Effector memory CD4-positive, alpha-beta T cell (primary cell): ENCODE measurements at places on chromosomes 6 and 20.

- no peak for DNase-seq
These were observed 96.8 kb downstream of the CDH26 start for GRCh38 chr20:60054716-60055634.

- no peak for DNase-seq
These were observed 22.8 kb downstream of the VGLL2 start for GRCh38 chr6:117288083-117288715.

DNA sequence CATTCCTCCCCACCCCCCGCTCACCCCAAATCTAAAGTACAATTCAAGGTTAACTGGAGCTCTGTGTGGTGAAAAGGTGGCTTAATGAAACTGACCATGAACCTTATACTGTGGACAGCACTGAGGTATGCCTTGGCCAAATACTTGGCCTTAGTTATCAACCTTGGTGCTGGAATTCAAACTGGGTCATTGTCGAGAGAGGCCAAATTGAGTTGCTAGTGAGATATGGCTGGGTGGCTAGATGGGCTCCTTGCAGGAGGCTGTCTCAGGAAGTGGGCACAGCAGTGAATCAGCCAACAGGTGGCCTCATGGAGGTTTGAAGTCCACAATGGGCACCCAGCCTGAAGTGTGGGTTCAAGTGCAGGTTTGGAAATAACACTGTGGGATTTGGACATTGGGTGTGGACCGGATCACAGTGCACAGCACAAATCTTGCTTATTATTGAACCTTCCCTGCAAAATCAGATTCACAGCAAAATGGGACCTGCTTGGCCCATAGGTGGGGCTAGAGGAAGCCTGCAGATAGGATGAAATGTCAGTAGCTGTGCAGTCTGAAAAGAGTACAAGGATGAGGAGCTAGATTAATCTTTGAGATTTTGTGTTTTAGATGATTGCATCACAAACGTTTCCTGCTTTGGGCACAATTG lies 5.6 kb upstream of the BTBD3 start:
- DNase-seq, result no peak

- DNase-seq, result no peak
These were observed 8.3 kb downstream of the CD109 start for GRCh38 chr6:73704260-73704659.

GRCh38 chr6:3120765-3121089 lies 2.2 kb downstream of the BPHL start:
- no peak for DNase-seq

- DNase-seq, result no peak
These were observed 187.0 kb downstream of the PLCB1 start for GRCh38 chr20:8318965-8319625.

- DNase-seq, result no peak
These were observed 169.9 kb downstream of the CARMIL1 start for GRCh38 chr6:25448965-25449538.

DNA sequence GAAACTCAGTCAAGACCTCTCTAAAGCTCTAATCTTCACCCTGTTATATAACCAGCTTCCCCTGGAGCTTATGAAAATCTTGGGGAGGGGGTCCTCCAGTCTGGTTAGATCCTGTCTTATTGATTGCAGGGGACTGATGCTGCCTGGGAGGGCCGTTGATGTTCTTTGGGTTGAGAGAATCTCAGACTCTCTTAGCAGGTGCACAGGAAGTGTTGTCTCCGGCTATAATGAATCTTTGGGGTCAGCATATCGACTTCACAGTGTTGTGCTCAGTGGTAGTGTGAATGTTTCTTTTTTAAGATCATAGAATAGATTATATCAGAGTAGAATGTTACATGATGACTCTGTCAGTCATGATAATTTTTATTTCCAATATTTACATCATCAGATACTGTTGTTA lies 2.8 kb upstream of the ECI2 start:
- DNase-seq, result no peak

DNA sequence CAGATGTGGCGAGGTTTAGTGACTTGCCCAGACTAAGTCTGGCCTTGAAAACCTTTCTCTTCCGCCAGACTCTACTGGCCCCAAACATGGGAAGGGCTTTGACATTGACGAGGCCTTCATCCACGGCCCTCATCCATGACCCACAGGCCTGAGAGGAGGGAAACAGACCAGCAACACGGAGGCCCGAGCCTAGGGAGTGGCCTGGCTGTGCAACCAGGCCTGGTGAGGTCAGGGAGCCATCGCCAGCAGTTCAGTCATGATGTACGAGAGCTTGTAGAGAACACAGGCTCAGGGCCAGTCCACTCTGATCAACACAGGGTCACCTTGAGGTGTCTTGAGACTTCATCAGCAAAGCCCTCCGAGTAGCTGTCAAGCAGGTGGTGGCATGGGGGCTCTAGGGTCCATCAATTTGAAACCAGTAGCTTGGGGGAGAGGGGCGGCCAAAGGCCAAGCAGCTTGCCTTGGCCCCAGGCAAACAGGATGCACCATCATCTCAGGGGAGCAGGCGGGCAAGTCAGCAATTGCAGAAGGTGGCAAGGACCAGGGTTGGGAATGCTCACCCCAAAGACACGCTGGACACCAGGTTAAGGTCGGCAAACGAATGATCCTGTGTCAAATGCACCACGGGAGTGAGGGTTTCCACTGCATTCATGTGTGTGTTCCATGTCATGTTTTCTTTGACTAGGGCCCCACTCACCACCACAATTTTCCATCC lies 36.1 kb downstream of the GFOD1 start:
- DNase-seq, result no peak

DNA sequence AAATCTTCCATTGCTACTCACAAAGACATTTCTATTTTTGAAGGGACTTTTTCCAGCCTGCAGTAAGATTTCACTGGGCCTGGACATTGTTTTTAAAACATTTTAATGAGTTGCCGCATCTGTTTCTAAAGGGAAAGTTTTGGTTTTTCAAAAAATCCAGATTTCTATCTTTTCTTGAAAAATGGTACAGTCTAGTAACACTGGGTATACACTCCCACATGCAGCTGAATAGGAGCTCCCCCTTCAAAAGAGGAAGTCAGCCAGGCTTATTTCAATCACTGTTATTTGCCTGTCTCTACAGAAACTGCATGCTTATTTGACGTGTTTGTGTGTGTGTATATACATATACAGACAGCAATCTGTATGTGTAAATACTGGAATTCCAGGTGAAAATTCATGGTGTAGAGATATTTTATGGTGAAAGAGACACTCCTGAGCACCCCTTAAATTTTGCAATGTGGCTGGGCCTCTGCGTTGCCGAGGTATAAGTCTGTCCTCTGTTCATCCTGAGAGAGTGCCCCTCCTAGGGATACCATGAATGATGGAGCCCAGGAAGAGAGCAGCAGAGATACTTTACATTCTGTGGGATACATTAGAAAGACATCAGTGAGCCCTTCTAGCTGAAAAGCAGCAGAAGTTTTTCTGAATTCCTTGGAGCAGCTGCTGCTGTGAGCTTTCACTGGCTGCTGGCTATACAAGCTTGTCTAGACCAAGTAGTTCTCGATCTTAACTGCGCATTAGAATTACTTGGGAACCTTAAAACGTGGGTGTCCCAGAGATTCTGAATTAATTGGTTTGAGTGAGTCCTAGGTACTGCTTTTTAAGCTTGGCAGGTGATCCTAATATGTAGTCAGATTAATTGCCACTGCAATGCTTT lies 12.0 kb upstream of the ABRACL start:
- no peak for DNase-seq

DNA sequence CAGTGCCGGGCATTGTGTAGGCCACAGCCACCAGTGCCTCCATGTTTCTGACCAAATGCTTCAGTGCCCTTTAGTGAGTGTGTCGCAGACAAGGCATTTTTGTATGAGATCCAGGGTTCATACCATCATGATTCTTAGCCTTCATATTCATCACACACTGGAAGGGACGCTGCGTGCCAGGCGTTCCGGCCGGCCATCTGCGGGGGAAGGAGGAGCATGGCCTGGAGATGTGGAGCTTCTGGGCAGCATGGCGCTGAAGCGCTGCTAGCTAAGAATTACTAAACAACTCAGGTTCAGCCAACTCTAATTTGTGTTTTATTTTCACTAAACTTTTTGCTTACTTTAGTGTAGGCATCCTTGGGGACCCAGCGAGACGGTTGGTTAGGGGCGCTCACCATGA lies 111.4 kb upstream of the EXOC2 start:
- no peak for DNase-seq

DNA sequence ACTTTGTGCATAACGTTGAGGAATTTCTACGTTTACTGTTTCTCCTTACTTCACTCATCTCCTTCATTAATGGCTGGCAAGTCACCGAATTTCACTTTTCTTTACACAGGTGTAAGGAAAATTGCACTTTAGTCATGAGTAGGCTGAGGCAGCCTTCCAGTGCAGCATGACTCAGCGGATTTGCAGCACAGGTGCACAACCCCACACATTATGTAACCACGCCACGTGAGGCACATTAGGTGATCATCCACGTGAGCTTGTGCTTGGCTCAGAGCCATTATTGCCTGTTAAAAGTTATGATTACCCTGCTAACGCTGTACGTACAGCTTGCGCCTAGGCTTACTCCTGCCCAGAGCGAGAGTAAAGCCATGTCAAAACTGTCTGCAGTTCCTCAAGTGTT lies 158.8 kb downstream of the NKAIN2 start:
- no peak for DNase-seq

DNA sequence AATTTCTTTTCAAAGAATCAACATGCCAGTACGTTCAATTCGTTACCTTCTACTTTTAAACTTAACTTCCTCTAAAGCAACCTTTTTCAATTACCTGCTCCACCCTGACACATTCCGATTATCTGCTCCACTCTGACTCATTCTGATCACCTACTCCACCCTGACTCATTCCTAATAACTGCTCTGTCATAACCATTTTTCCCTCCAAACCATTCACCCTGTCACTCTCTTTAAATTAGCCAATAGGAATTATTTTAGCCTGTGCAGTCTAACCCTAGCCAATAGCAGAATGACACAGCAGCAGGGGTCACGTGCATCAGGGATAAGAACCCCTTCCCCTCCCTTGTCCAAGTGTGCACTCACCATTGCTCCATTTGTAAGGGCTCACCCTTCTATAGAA lies 557.4 kb upstream of the EYS start:
- DNase-seq, result no peak

- DNase-seq, result no peak
These were observed 52.8 kb upstream of the BMP6 start for GRCh38 chr6:7673063-7673536.

- DNase-seq, result no peak
These were observed 121.1 kb downstream of the TNFRSF21 start for GRCh38 chr6:47188588-47189021.

GRCh38 chr6:47007657-47008396 lies 34.3 kb downstream of the ADGRF1 start:
- no peak for DNase-seq

- DNase-seq, result no peak
These were observed 39.7 kb downstream of the BTBD9 start for GRCh38 chr6:38599966-38600550.

GRCh38 chr20:21523895-21524294 lies 10.0 kb upstream of the NKX2-2 start:
- no peak for DNase-seq

DNA sequence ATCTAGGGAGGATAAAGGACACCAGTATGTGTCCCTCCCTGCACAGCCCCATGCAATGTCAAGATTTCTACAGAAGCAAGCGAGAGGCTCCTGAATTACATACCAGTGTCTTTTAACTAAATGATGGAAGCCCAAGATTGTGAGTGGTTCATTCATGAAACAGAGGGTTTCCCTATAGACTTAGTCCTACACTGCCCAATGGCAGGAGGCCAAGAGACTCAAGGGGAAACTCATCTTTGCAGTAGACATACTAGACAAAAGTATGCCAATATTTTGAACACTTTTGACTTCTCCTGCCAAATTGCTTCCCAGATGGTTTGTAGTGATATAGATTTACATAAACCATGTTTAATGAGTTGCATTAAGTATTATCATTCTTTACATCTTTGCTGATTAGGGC lies 557.2 kb upstream of the JAG1 start:
- DNase-seq, result no peak

GRCh38 chr20:55166063-55166462 lies 690.7 kb downstream of the DOK5 start:
- DNase-seq, result no peak

- no peak for DNase-seq
These were observed 599.2 kb downstream of the COL12A1 start for GRCh38 chr6:74606582-74607071.

GRCh38 chr20:4904127-4904860 lies 97.0 kb downstream of the SLC23A2 start:
- no peak for DNase-seq

DNA sequence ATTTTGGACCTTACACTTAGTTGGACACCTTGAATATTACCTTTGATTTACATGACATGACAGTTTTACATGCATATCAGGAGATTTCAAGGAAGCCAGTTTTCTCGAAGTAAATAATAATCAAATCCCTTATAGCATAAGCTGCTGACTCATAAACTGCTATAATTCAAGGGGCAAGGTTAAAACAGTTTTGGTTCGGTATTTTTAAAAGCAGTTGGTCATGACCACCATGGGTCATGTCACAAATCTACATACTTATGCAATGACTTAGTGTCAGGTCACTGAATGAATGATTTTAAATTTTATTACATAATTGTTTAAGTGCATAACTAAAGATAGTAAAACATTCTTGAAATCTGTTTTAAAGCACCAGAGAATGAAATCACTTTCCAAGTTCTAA lies 158.0 kb downstream of the DST start:
- DNase-seq, result no peak

- no peak for DNase-seq
These were observed 349.0 kb downstream of the RNGTT start for GRCh38 chr6:88614316-88614877.

GRCh38 chr6:111921103-111921502 lies 47.9 kb upstream of the FYN start:
- DNase-seq, result no peak

GRCh38 chr6:120938876-120939472 lies 395.3 kb downstream of the TBC1D32 start:
- no peak for DNase-seq
